Suprapubic skin (tissue), 4 donors: ENCODE measurements at places on chromosomes 6 and 20.

DNA sequence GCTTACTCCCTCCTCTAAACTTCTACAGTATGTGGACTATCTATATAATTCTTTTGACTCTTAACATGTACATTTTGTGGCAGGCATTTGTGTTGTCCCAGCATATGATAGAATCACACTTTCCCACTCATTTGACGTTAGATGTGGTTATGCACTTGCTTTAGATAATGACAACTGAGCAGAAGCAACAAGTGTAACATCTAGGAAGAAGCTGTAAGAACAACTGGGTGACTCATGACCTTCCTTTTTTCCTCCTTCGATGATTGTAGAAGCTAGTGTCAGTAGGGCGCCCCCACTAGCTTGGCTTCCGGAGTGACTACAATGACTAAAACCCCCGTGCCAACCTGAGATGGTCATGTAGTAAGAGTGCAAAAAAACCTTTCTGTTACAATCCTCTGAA lies 74.6 kb upstream of the CEP85L start:
- H3K27me3 ChIP-seq = no peaks in the 10 kb centered on the region
- DNase-seq = no peak
- no peaks in the 10 kb centered on the region for H3K36me3 ChIP-seq
- no peaks in the 10 kb centered on the region for H3K4me1 ChIP-seq
- no peak overlapping the region for H3K4me3 ChIP-seq

DNA sequence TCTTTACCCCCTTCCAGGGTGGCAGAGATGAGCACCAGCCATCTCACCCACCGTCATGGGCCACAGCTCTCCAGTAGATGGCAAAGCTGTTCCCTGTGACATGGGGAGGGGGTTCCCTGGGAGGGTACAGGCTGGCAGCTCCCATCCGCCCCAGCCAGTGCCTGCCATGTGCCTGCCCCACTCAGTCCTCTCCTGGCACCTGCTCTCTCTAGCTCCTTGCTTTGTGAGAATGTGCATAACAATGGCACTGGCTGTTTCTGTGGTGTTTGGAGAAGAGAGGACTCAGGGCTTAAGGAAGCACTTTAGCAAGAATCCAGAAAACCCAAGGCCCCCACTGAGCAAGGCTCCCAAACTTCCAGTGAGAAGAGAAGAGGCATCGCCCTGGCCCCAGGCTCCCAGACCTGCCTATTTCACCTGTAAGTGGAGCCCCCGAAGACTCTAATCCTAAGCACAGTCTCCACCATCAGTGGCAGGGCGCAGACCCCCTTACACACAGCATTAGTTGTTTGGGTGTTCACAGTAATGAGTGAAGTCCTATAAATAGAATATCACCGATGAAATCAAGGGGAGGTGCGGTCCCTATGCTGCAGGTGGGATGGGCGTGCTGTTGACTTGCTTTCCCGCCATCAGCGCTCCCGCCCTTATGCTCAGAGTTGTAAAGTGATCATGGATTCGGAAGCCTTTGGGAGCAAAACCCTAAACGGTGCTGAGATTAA lies 110.2 kb downstream of the AGPAT4 start:
- H3K4me3 ChIP-seq = no peak overlapping the region
- H3K36me3 ChIP-seq = peaks cover 20% of the 10 kb centered on the region
- H3K4me1 ChIP-seq = peaks cover 16% of the 10 kb centered on the region
- no peaks in the 10 kb centered on the region for H3K27me3 ChIP-seq
- H3K27ac ChIP-seq = no peak overlapping the region

GRCh38 chr20:3168079-3168828 lies 5.1 kb downstream of the LZTS3 start:
- no peak overlapping the region for H3K27ac ChIP-seq
- no peaks in the 10 kb centered on the region for H3K36me3 ChIP-seq
- H3K4me1 ChIP-seq = peaks cover 26% of the 10 kb centered on the region

DNA sequence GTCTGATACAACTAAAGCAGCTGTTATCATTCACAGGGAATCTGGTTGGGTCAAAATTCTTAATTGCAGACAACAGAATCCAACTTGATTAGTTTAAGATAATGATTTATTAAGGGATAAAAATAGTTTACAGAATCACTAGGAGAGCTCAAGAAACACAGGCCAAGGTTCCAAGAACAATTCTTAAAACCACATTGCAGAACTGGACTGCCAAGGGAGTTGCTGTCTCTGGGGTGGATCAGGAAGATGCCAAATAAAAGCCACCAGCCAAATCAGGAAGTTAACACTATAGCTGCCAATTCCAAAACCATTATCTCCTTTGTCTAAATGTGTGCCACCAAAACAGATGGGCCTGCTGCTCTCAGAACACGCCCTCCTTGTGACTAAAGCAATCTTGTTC lies 53.7 kb downstream of the NUDT3 start:
- H3K4me3 ChIP-seq = no peak overlapping the region
- H3K27me3 ChIP-seq = no peaks in the 10 kb centered on the region
- DNase-seq = no peak
- H3K4me1 ChIP-seq = peaks cover 37% of the 10 kb centered on the region
- H3K27ac ChIP-seq = no peak overlapping the region
- H3K36me3 ChIP-seq = no peaks in the 10 kb centered on the region

GRCh38 chr20:49908258-49908565 lies 7.1 kb downstream of the SPATA2 start:
- no peaks in the 10 kb centered on the region for H3K27me3 ChIP-seq
- H3K27ac ChIP-seq = no peak overlapping the region
- H3K4me3 ChIP-seq = no peak overlapping the region
- H3K36me3 ChIP-seq = peaks cover 69% of the 10 kb centered on the region
- DNase-seq = no peak

DNA sequence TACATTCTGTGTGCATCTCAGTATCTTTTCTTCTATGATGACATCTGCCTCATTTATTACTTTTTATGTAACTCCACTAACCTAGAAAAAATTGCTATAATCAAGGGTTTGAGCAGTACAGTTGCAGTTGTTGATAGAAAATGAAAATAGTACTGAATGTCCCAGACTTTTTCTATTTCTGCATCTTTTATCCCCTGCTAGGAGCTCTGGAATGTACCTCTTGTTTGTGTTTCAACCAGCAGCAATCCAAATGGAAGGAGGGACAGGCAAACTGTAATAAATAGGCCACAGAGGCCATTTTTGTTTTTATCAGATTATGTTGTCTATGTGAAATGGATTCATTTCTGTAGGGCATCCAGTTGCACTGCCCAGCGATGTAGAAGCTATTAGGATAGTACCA lies 536.9 kb downstream of the KIF16B start:
- H3K27me3 ChIP-seq = no peaks in the 10 kb centered on the region
- H3K4me3 ChIP-seq = no peak overlapping the region
- H3K27ac ChIP-seq = no peak overlapping the region

- H3K27ac ChIP-seq = no peak overlapping the region
- DNase-seq = no peak
- H3K36me3 ChIP-seq = no peaks in the 10 kb centered on the region
- H3K4me1 ChIP-seq = peaks cover 16% of the 10 kb centered on the region
- no peak overlapping the region for H3K4me3 ChIP-seq
- H3K27me3 ChIP-seq = no peaks in the 10 kb centered on the region
Measured at GRCh38 chr6:143205585-143205984, 144.9 kb downstream of the AIG1 start.

GRCh38 chr6:63471654-63472053 lies 100.6 kb upstream of the LOC128125822 start:
- no peak overlapping the region for H3K27ac ChIP-seq
- H3K4me1 ChIP-seq = peaks cover 2% of the 10 kb centered on the region
- no peaks in the 10 kb centered on the region for H3K36me3 ChIP-seq
- H3K27me3 ChIP-seq = no peaks in the 10 kb centered on the region

DNA sequence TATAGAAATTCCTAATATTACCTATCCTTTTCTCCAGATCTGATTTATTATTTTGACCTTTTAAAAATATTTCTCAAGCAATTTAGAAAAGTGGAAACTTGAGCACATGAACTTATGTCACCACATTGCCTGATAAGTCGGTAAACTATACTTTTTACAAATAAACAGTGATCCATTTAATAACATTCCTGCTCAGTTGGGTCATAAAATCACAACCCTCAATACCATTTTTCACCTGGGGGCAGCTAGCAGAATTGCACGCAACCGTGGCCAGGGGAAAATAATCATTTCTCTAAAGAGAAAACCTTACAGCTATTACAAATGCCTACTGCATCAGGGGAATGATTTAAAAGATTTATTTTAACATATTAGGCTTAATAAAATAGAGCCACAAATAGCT lies 614.5 kb downstream of the PHF3 start:
- no peak overlapping the region for H3K4me3 ChIP-seq
- no peak overlapping the region for H3K27ac ChIP-seq
- no peaks in the 10 kb centered on the region for H3K4me1 ChIP-seq
- H3K27me3 ChIP-seq = no peaks in the 10 kb centered on the region
- no peak for DNase-seq

GRCh38 chr6:51562198-51562597 lies 525.2 kb downstream of the PKHD1 start:
- H3K27me3 ChIP-seq = no peaks in the 10 kb centered on the region
- no peaks in the 10 kb centered on the region for H3K36me3 ChIP-seq
- DNase-seq = no peak

DNA sequence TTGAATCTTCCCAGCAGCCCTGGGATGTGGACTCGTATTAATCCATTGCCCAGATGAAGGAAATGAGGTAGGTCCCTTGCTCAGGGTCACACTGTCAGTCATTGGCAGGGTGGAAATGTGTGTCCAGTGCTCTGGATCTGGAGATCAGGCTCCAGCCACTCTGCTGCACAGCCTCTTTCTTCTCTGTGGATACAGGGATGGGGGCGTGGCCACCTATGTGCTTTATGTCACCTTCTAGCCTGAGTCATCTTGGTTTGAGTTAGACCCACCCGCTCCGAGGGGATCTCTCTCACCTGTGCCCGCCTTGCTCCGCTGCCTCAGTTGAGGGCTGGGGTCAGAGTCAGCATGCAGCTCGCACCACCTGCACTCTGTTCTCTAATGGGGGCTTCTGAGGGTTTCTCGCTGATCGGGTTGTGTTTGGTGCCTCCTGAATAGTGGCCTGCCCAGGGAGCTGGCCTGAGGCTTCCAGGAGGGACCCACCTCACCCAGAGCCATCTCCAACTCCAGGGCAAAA lies 80.0 kb downstream of the TCP11 start:
- peaks cover 3% of the 10 kb centered on the region for H3K4me1 ChIP-seq
- no peaks in the 10 kb centered on the region for H3K27me3 ChIP-seq
- no peak overlapping the region for H3K27ac ChIP-seq
- DNase-seq = no peak
- no peak overlapping the region for H3K4me3 ChIP-seq
- peaks cover 57% of the 10 kb centered on the region for H3K36me3 ChIP-seq

GRCh38 chr6:151784441-151785214 lies 22.9 kb upstream of the ESR1 start:
- no peaks in the 10 kb centered on the region for H3K27me3 ChIP-seq
- no peaks in the 10 kb centered on the region for H3K36me3 ChIP-seq
- H3K4me1 ChIP-seq = no peaks in the 10 kb centered on the region
- H3K4me3 ChIP-seq = no peak overlapping the region

- H3K27me3 ChIP-seq = no peaks in the 10 kb centered on the region
- H3K4me1 ChIP-seq = no peaks in the 10 kb centered on the region
- no peaks in the 10 kb centered on the region for H3K36me3 ChIP-seq
- no peak for DNase-seq
- H3K27ac ChIP-seq = no peak overlapping the region
- no peak overlapping the region for H3K4me3 ChIP-seq
Measured at GRCh38 chr6:38326837-38327236, 312.9 kb downstream of the BTBD9 start.

DNA sequence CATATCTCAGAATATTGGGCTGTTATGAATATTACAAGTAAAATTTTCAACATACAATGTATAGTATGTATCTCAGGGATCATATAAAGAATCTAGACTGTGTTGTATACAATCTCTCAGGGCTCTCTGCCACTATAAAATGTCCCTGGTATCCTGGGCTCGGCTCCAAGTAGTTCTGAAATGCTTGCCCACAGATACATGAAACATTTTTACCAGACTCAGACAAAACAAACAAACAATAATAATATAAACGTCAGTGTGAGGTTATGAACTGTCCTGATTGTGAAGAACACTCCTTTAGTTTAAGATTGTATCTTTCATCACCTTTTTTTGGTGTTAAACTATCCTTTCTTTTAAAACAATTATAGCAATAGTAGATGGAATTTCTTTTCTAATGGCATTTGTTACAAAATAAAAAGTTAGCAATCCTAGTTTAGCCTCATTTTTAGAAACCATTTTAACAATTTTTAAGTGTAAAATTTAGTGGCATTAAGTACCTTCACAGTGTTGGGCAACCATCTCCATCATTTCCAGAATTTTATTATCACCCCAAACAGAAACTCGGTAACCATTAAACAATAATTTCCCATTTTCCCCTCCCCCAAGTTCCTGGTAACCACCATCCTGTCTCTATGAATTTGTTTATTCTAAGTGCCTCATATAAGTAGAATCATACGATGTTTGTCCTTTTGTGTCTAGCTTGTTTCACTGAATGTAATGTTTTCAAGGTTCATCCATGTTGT lies 17.4 kb upstream of the LY86 start:
- H3K36me3 ChIP-seq = no peaks in the 10 kb centered on the region
- H3K27me3 ChIP-seq = peaks cover 12% of the 10 kb centered on the region
- no peak overlapping the region for H3K4me3 ChIP-seq
- H3K4me1 ChIP-seq = no peaks in the 10 kb centered on the region

- peaks cover 20% of the 10 kb centered on the region for H3K27me3 ChIP-seq
- DNase-seq = no peak
- no peaks in the 10 kb centered on the region for H3K4me1 ChIP-seq
Measured at GRCh38 chr20:48421547-48421946, 406.3 kb downstream of the PREX1 start.

GRCh38 chr6:15299430-15300131 lies 53.7 kb downstream of the JARID2 start:
- peaks cover 35% of the 10 kb centered on the region for H3K4me1 ChIP-seq
- H3K36me3 ChIP-seq = no peaks in the 10 kb centered on the region
- no peak for DNase-seq
- no peak overlapping the region for H3K4me3 ChIP-seq

- no peak overlapping the region for H3K27ac ChIP-seq
- H3K36me3 ChIP-seq = no peaks in the 10 kb centered on the region
- H3K27me3 ChIP-seq = no peaks in the 10 kb centered on the region
- no peak overlapping the region for H3K4me3 ChIP-seq
- no peaks in the 10 kb centered on the region for H3K4me1 ChIP-seq
Measured at GRCh38 chr6:55082021-55082420, 92.3 kb upstream of the HCRTR2 start.
